ENCODE measurements at places on chromosomes 2 and 18.

DNA sequence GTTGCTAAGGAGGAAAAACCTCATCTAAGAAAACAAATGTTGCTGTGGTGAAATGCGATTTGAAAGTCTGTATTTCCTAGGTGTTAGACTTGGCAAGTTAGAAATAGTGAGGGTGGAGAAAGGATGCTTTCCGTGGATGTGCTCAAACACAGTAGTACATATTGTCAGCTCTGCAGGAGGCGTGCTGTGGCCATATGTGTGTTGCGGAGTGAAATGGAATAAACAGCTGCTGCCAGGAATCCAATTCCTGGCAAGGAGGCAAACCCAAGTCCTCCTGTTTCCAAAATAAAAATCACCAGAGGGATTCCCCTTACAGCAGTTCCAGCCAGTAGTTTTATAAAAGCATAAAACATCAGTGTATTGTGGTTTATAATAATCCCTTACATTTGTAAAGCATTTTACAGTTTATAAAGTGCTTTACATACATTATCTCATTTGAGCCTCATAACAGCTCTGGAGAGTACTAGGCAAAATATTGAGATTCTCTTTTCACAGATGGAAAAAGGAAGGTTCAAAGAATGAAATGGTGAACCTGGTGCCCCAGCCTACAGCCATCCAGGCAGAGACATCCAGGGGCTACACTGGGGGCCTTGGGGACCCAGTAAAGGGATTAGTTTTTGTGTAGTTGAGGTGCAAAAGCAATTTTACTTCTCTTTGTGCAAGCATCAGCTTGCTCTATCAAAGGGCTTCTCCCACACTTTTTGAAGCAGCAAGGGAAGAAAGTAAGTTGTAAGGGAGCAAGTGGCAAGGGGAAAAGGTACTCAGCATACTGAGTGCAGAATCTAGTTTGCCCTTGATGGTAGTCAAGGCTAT is 206.0 kb downstream of the AGPS start:
- DNase-seq = no peak

DNA sequence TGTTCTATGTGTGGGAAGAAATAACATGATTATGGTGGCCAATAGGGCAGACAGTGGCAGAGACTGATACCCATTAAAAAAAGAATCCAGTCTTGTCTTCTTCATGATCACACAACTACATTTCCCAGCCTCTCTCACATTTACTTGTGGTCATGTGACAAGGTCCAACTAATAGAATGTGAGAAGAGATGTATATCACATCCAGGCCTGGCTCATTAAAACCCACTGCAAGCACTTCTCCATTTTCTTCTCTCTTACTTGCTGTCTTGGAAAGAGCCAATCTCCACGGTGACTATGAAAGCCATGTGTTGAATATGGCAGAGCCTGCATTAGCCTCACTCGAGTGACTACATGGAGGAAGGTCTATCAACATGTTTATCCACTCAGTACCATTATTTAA is 306.2 kb upstream of the ZEB2 start:
- no peak for DNase-seq

- no peak for DNase-seq
Observed at GRCh38 chr2:220071696-220072095, 444.3 kb downstream of the SLC4A3 start.

DNA sequence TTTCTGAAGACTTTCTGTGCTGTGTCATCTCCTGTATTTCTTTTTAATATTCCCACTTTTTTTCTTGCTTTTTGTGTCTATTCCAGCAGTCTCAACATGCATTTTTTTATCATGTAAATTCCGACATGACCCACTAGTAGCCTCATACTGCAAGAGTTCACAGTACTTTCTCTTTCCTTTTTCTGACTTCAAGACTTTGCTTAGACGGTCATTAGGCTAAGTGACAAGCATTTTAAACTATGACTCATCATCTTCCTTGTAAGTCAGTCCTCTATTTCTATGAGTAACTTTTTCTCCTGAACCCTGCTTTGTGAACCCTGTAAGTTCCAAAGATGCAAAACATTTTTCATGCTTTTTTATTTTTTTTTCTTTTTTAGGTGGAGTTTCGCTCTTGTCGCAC is 381.2 kb downstream of the TXNL1 start:
- no peak for DNase-seq

- no peak for DNase-seq
Observed at GRCh38 chr2:227308784-227309183, 16.3 kb upstream of the MFF start.

- no peak for DNase-seq
Observed at GRCh38 chr2:23721454-23721826, 205.5 kb downstream of the ATAD2B start.

DNA sequence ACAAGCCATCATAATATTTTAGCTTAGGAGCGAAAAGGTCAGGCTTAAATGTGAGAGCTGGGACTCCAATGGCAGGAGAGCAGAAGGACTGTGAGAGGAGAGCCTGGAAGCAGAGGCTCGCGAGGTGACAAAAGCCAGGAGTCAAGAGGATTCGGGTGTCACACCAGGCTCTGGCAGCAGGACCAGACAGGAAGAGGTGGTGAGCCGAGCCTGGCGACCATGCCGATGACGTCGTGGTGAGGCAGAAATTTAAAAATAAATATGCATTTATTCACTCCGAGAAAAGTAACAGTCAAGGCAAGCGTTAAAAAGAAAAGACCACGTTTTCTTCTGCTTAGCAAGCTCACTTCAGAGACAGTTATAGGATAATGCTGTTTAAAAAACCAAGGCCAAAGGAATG is 31.3 kb upstream of the ZNF236 start:
- DNase-seq = no peak

DNA sequence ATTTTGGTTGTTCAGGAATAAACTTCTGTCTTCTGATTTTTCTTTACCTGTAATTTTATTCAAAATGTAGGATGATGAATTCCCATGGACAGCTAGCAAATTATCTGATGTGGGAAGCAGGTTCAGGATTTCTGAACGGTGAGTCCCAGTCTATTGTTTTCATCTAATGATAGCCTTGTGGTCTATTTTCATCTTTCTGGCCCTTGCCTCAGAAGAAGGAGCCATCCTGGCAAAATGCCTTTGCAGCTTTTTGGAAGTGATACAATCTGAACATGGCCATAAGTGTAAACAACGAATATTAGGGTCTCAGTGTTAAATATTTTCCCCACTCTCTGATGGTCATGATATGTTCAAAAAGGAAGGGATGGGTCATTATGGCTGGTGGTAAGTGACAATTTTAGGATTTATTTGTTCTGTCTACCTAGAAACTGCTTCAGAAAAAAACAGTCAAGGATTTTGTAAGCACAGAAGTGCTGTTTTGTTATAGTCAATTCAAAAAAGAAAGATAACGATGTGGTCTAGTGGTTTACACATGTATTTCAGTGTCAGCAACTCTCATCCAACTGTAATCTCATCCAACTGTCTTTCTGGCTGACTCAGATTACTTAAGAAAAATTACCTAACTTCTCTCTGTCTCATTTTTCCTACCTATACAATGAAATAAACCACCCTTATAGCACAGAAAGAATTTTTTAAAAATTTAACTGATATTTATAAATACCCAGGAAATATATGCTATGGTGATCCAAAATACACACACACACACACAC is 272.6 kb upstream of the ERBB4 start:
- DNase-seq = no peak

- no peak for DNase-seq
Observed at GRCh38 chr2:126973745-126974144, 75.1 kb downstream of the TEX51 start.

- no peak for DNase-seq
Observed at GRCh38 chr2:96655526-96655925, 13.0 kb downstream of the FER1L5 start.

DNA sequence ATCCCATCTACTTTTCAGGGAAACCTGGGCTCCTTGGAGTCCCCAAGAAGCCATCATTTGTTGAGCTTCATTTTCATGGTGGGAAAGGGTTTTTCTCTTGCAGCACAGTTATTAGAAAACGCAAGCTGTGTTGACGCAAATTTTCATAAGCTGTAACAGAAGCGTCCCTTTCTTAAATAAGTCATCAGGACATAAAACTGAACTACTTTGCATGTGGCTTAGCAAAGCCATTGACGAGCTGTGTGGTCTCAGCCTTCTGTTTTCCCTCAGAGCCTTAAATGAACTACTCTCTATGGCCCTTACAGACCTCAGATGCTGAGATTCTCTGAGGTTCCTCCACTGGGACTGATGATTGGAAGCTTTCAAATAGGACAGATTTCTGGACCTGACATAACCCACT is 85.1 kb downstream of the ARL4C start:
- no peak for DNase-seq

DNA sequence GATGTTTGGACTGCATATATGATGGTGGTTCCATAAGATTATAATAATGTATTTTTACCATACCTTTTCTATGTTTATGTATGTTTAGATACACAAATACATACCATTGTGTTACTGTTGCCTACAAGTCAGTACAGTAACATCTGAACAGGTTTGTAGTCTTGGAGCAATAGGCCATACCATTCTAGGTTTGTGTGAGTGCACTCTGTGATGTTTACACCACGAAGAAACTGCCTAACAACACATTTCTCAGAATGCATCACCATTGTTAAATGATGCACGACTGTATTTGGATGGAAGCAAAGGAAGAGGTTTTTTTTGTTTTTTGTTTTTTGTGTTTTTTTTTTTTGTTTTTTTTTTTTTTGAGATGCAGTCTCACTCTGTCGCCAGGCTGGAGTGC is 9.5 kb downstream of the DUSP19 start:
- DNase-seq = no peak

- DNase-seq = no peak
Observed at GRCh38 chr2:11790228-11790627, 43.8 kb downstream of the LPIN1 start.

DNA sequence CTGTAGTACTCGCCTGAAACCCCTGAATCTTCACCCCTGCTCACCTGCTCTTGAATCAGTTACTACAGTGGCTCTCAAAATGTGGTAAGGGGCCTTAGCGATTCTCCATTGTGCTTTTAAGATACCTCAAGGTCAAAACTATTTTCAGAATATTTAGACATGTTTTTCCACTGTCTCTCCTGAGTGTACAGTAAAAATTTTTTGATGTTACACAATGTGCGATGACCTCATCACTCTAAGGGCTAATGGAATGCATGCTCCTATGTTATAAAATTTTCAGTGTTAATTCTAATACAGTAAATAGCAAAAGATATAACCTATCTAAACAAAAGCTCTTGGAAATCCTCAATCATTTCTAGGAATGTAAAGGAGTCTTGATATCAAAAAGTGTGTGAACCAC is 336.9 kb upstream of the PKDCC start:
- no peak for DNase-seq

GRCh38 chr18:14098428-14098827 is 33.8 kb downstream of the ZNF519 start:
- no peak for DNase-seq

GRCh38 chr18:64379662-64380061 is 230.8 kb upstream of the LINC00305 start:
- no peak for DNase-seq

GRCh38 chr2:68799140-68800026 is 64.8 kb downstream of the ARHGAP25 start:
- no peak for DNase-seq

DNA sequence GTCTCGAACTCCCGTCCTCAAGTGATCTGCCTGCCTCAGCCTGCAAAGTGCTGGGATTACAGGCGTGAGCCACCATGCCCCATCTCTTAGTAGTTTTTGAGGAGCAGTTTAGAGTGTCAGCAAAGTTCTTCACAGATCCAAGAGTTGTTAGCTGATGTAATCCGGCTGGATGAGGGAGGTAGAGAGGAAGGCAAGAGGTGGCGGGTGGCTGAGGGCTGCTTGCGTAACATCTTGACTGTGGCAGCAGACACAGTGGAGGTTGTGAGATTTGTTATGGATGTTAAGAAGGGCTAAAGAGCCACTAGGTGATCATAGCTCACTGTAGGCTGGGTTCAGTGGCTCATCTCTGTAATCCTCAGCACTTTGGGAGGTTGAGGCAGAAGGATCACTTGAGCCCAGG is 19.5 kb upstream of the FAM136A start:
- no peak for DNase-seq

Measured in stimulated activated CD4-positive, alpha-beta T cell treated with anti-CD3 and anti-CD28 coated beads, TNF-alpha, amount 100 ng/mL, for 24 hours (primary cell).